Stimulated activated CD8-positive, alpha-beta memory T cell treated with anti-CD3 and anti-CD28 coated beads, Interleukin-2, amount 100 ng/mL, for 1 hour (primary cell): ENCODE measurements at places on chromosomes 6 and 20.

DNA sequence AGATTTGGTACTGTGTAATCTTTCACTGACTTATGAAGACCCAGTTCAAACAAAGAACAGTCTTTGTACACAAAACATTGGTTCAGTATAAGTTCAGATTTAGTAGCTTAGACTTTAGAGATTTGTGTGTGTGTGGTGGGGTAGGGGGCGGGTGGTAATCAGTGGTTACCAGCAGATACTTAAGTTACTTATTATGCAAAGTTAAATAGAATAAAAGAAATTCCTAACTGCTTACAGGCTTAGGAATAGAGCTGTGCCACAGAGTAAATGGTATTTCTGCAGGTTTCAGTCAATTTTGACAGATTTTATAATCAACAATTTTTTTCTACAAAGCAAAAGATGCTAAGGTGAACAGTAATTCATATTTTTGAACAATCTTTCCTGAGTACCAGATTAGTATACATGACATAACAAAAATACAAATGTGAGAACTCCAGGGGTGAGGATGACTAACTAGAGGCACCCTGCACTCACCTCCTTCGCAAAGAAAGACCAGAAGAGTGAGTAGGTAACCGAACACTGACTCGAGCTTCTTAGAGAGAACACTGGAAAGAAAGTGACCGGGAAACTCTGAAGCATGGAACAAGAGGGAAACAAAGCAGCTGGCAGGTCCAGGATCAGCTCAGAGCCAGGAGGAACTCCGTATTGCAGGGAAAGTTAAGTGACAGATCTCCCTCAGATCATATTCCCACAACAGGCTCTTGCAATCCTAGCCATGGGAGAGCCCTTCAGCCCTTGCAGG is 560.6 kb downstream of the COL12A1 start:
- no peak for DNase-seq

- DNase-seq: no peak
Measured at GRCh38 chr6:45424451-45424861, 46.7 kb upstream of the SUPT3H start.

DNA sequence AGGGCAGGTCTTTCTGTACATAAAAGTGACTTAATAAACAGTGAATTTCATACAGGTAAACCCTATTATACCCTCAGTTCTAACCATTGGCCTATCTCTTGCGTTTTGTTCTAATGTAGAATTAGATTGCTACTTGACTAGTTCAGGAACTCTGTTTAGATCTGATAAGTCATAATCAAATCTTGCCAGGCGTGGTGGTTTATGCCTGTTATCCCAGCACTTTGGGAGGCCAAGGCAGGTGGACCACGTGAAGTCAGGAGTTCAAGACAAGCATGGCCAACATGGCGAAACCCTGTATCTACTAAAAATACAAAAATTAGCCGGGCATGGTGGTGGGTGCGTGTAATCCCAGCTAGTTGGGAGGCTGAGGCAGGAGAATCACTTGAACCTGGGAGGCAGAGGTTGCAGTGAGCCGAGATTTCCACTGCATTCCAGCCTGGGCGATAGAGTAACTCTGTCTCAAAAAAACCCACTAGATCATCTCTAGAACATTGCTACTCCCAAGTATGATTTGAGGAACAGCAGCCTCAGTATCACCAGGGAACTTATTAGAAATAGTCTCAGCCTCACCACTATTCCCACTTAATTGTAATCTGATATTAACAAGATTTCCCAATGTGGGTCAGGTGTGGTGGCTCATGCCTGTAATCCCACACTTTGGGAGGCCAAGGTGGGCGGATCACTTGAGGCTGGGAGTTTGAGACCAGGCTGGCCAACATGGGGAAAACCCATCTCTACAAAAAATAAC is 12.2 kb downstream of the GTPBP2 start:
- DNase-seq: no peak

DNA sequence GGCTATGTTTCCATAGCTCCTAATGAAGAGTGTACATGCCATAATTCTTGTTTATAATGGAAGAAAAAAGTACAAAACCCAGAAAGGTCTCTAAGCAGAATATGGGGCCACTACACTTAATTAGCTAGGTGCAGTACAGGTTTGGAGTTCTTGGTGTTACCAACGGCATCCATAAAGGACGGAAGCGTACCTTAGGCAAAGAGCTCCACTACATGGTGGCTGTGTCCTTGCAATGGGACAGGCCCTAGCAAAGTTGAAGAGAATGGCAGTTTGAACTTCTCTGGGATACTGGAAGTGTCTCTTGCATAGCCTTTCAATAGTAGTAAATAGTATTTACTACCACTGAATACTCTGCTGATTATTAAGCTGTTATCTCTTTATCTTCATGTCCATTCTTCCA is 371.7 kb upstream of the MMS22L start:
- DNase-seq: no peak

DNA sequence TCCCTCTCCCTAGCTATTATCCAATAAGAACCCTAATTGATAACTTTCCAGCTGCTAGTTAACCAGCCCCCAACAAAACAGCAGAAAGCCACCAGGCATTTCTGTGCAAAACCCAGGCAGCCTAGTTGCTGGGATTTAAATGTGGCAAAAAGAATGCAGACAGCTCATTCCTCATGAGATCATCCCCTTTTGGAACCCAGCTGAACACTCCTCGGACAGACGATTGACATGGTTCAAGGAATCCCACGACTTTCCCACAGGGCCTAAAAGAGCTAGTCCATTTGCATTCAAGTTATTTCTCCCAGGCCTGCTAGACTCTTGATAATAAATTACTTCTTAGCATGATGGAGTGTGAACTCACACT is 24.0 kb downstream of the JAG1 start:
- DNase-seq: no peak

- DNase-seq: no peak
Measured at GRCh38 chr20:57062696-57063270, 203.7 kb downstream of the BMP7 start.

- DNase-seq: no peak
Measured at GRCh38 chr6:79586548-79586947, 44.6 kb upstream of the SH3BGRL2 start.

- no peak for DNase-seq
Measured at GRCh38 chr6:18090349-18090786, 32.1 kb downstream of the NHLRC1 start.

- DNase-seq: no peak
Measured at GRCh38 chr6:134636186-134636799, 313.6 kb downstream of the ALDH8A1 start.

GRCh38 chr6:137161949-137162348 is 11.5 kb downstream of the IL22RA2 start:
- no peak for DNase-seq

DNA sequence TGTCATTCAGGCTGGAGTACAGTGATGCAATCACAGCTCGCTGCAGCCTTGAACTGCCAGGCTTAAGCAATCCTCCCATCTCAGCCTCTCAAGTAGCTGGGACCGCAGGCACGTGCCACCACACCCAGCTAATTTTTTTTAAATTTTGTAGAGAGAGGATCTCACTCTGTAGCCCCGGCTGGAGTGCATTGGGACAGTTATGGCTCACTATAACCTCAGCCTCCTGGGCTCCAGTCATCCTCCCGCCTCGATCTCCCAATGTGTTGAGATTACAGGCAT is 86.5 kb downstream of the SERAC1 start:
- DNase-seq: no peak

DNA sequence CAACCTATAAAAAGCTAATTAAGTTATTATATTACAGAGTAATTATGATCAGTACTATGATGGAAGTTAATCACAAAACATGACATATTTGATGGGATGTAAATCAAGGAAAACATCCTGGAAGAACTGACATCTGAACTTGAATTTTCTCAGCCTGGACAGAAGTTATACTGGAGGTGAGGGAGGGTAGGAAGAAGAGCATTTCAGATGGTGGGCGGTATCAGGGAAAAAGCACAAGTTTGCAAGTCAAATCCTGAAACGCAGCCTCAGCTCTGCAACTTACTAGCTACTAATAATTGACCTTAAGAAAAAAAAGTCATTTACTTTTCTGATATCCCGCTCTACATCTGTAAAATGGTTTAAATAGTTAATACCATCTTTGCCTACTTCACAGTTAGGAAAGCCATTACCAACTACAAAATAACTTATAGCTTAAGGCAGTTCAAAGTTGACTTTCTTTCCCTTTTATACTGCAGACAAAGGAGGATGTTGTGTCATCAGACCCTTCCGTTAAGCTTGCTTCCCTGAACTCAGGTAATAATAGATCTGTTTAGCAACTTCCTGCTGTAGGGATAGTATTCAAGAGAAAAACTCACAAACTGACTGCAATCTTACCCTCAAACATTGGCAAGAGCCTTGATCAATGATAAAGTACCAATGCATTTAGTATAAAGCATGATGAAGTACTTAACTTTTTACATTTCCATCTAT is 21.0 kb downstream of the NOL7 start:
- no peak for DNase-seq

DNA sequence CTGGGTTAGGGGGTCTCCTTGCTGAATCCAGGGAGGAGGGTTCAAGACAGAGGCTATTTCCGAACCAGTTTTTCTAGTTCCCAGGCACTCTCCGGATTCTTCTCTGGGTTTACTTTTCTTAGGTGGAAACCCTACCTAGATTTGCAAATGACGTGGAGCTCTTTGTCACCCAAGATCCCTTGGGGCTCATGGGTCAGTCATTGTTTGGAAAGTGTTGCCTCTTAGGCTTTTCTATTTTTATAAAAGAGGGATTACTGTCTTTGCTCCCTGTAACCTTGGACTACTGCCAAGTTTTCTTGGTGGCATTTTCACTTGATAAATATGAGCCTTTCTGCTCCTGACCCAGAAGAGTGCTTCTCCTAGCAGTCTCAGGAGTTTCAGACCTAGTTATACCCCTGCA is 33.6 kb downstream of the FAM209B start:
- no peak for DNase-seq

- DNase-seq: no peak
Measured at GRCh38 chr20:20683481-20684321, 28.7 kb downstream of the RALGAPA2 start.

GRCh38 chr6:135053406-135053805 is 1.2 kb downstream of the HBS1L start:
- no peak for DNase-seq

GRCh38 chr20:40802886-40803285 is 113.8 kb upstream of the MAFB start:
- DNase-seq: no peak

DNA sequence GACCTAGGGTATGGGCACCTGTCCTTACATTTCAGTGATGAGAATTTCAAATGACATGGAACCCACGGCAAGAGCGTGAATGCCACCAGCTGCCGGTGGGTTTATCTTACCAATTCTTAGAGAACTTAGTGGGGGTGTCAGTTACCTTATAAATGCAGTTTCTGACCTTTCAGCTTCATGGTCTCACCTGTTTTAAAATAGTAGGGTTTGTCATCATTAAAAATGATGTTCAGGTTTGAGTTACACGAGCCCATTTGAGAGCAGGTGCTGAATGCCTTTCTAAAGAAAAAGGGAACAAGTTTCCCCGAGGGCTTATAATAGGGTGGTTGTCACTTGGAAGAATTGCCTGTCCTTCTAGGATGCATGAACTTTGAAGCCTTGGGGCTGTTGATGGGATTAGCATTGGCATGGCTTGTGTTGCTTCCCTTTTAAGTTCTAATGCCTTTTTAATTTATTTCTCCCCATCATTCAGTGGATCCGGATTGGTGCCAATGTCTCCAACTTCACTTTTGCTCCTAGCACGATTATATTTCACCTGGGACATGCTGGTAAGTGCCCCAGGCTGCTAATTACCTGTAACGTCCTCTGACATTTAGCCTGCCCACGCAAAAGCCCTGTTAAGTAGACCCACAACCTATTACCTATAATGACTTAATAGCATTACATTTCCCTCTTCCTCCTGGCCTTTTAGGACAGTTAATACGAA is 27.9 kb downstream of the GHRH start:
- no peak for DNase-seq

DNA sequence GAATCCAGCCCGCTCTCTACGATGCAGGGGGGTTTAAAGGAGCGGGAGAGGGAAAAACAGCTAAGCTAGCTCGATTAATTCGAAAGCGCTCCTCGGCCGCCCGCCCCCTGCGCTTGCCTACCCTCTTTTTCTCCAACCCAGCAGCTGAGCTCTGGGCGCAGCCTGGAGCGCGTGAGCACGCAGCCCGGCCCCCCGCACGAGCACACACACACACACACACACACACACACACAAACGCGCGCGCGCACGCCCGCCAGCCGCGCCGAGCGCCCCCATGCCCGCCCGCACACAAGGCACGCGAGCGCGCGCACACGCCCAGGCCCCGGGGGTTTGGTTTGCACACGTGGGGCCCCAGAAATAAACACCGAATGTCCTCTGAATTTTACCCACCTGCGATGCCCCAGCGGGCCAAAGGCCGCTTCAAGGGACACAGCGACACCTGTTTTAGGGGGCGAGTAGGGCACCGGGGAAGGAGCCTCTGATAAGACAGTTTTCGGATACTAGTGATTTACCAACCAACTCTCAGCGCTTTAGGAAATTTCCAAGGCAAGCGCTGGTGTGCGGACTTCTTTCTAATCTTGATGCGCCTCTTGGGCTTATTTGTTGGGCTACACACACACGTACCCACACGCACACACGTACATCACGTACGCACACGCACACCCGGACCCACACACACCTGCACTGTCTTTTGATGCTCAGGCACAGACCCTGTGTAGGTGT is 802 bp upstream of the NRN1 start:
- DNase-seq: no peak

- DNase-seq: peak; percentile 14
Measured at GRCh38 chr20:62710886-62711702, 2.5 kb downstream of the NTSR1 start.

- no peak for DNase-seq
Measured at GRCh38 chr6:28980852-28981430, 24.2 kb downstream of the ZNF311 start.

DNA sequence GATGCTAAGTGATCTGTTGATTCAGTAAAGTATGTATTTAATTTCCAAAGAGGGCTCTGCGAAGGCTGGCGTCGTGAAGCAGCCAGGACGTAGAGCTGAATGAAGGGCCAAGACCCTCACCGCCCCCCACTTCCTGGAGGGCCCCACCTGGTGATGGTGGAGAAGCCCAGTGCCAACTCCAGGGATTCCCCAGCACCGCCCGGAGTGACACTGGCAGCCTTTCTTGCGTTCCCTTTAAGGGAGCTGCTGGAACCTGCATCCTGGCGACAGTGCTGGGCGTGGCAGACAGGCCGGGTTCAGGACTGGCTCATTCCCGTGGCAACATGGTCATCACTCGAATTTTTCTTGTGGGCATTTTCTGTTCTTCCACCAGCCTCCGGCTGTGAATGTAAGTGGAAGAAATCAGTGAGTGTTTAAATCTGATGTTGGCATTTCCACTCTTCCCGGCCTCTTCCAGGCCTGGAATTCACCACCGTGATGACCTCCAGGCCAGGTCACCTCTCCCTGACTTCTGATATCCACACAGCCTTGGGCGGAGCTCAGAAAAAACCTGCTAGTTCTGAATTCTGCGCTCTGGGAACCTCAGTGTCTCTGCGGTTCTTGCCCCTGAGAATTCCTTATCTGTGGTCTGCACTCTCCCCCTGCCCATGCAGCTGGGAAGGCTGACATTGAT is 57.4 kb upstream of the DACT2 start:
- DNase-seq: no peak

- DNase-seq: no peak
Measured at GRCh38 chr6:105995391-105995865, 90.7 kb upstream of the PRDM1 start.
